ENCODE measurements at places on chromosomes 5 and 9.

DNA sequence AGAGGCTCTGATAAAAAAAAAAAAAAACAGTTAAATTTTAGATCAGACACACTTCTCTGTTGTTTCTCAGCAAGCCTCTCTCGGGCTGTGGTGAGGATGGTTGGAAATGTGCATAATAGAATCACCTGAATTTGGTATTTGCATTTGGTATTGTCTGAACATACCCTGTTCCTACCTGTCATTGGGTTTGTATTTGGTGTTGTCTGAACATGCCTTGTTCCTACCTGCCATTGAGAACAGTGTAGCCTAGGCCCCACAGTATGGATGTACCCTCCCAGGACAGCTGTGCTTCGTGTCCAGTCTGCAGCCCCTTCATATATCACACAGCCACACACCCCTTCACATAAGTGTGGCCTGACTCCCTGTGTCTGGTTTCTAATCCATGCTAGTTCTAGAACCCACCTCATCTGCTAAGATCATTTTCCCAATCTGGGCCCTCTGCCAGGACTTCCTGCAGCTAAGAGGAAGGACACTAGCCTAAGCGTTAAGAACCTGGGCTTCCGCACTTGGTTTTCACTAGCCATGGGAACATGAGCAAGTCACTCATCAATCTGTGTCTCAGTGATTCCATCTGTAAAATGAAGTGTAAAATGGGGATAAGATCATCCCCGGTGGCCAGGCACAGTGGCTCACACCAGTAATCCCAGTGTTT is 49.2 kb downstream of the ITGA2 start:
- DNase-seq, result no peak

GRCh38 chr5:16564248-16564867 is 52.4 kb downstream of the RETREG1 start:
- no peak for DNase-seq

GRCh38 chr5:53779541-53779981 is 219.1 kb downstream of the NDUFS4 start:
- no peak for DNase-seq

DNA sequence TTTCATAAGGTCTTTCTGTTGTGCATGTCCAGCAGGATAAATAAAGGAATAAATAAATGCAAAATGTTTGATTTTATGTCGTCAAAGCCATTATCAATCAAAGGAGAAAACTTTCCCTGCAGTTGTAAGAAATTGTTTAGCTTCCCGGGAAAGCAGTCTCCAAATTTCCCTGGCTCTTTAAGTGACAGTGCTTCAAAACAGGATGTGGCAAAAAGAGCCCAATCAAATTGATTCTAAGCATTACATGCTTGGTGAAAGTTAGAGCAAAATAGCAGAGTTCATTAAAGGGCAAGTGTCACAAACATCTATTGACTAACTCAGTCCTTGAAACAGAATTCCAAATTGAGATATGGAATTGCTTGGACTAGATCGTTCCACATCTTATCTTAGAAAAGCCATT is 704.1 kb downstream of the PRELID2 start:
- no peak for DNase-seq

- no peak for DNase-seq
Observed at GRCh38 chr9:133460405-133461175, 812 bp downstream of the CACFD1 start.

GRCh38 chr5:59328709-59329296 is 564.7 kb downstream of the PDE4D start:
- DNase-seq, result no peak

DNA sequence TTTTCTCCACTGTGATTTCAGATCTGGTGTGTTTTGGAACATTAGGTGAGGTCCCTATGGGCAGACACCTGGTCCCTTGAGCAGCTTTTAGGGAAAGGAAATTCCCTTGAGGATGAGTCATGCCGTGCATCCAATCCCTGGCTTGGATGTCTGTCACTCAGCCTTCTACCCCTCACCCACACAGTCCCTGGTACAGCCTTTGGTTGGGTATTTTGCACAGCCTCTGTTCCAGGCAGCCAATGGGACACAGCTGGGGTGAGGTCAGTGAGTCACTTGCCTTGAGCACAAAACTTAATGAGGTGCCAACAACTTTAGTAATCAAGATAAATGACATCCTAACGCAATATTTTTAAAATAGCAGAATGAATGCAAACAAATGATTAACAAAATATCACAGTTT is 22.7 kb upstream of the SVEP1 start:
- no peak for DNase-seq

DNA sequence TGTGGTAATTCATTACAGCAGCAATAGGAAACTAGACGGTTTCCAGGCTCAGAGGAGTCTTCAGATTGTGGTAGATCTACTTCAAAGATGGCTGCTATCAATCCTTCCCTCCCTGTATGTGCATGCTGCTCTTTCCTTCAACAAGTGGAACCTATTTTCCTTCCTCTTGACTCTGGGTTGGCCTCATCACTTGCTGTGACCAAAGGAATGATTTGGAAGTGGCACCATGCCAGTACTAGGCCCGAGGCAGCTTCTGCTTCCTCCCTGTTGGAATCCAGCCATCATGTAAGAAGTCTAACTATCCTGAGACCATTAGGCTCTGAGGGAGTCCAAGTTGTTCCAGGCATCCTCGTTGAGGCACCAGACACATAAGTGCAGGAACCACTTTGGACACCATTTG is 46.5 kb upstream of the MCTP1 start:
- no peak for DNase-seq

GRCh38 chr5:11564706-11565105 is 339.5 kb downstream of the CTNND2 start:
- DNase-seq, result no peak

- DNase-seq, result no peak
Observed at GRCh38 chr9:115132648-115133047, 14.7 kb upstream of the TNC start.

GRCh38 chr9:128323212-128323730 is 632 bp downstream of the COQ4 start:
- no peak for DNase-seq

DNA sequence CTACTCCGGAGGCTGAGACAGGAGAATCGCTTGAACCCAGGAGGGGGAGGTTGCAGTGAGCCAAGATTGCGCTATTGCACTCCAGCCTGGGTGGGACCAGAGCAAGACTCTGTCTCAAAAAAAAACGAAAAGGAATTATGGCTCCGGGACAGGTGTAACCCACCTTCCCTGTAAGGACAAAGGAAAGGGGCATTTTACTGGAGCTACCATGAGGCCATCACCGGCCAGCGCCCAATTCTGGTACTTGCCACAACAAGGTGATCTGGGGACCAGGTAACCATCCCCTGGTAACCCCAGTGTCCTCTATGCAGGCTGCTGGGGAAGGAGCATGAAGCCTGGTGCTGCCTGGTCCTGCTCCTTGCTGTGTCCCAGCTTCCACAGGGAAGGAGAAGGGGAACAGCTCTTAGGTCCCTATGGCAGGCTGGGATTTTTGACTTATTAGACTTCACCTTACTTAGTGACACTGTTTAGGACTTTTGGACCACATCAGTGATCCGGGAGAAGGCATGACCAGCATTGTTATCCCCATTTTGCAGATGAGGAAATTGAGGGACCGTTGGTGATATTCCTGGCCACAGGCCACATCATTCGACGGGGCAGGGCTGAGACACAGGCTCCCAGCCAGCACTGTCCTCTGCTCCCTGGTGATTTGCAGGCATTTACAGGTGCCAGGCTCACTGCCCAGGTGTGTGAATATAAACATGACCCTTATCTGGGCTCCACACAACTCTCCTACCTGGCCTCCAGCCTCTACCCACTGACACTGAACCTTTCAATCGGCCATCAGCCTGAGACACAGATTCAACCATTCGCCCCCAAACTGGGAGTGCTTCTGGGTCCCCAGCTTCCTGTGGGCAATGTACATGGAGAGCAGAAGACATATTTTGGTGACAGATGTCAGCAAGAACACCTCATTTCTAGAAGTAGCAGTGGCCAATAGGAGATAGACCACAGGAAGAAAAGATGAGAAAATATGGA is 26.5 kb upstream of the ABO start:
- no peak for DNase-seq

DNA sequence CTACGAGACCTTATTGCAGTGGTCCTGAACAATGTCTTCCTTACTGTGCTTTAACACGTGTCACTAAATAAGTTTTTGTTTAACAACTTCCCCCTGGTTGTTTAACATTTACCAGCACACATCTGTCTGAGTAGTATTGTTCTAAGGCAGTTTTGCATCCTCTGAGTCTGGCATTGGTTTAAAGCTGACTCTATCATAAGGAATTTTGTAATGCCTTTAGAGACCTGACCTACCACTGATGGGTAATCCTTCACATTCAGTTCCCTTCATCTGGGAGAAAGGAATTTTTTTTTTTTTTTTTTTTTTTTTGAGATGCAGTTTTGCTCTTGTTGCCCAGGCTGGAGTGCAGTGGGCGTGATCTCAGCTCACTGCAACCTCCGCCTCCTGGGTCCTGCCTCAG is 20.0 kb upstream of the PCAT7 start:
- DNase-seq, result no peak

GRCh38 chr5:32225445-32225844 is 51.3 kb upstream of the GOLPH3 start:
- DNase-seq, result no peak

DNA sequence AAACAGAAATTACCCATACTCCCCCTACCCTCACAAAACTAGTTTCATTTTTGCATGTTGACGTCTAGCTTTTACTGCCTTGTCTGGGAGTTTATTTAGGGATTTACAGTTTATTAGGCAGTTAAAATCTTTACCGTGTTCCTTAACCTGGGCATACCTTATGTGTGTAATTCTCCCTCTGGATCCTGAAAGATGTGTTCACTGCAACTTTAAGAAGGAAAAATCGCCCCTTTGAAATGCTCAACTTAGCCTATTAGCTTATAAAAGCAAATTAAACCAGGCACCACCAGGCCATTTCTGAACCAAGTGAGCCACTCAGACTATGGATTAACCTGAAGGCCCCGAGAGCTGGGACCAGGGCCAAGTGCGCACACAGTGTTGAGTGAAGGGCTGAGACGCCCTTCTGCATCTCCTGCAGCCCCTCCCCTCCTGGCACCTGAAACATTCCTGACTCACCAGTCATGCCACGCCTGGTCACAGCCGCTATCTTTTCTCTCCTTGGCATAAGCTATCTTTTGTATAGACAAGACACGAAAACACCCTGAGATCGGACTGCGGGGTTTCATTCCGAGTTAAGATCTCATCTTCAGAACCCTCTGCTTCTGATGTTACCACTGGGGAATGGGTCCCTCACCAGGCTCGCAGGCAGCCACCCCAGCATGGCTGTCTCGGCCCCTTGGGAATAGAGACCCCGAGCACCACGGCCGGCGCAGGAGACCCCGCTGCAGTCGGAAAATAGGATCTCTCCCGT is 111.9 kb downstream of the ROR2 start:
- DNase-seq, result no peak

- no peak for DNase-seq
Observed at GRCh38 chr9:105114964-105115728, 129.3 kb upstream of the SLC44A1 start.

DNA sequence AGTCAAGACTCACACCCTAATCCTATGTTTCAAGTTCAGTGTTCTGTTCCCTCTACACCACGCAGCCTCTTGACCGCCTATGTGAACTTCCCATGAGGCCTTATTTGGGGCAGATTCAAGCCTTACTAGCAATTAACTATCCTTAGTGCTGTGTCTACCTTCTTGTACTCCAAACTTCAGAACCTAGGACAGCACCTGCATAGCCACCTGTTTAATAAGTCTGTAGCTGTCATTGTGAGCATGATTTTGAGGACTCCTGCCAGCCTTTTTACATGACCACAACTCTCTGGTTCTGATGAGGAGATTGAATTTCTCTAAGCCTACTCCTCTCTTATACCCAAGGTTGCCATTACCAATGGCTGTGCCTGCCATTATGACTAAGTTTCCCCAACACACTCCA is 50.8 kb upstream of the PCSK1 start:
- no peak for DNase-seq

- DNase-seq, result no peak
Observed at GRCh38 chr9:124399968-124400940, 15.0 kb downstream of the PSMB7 start.

DNA sequence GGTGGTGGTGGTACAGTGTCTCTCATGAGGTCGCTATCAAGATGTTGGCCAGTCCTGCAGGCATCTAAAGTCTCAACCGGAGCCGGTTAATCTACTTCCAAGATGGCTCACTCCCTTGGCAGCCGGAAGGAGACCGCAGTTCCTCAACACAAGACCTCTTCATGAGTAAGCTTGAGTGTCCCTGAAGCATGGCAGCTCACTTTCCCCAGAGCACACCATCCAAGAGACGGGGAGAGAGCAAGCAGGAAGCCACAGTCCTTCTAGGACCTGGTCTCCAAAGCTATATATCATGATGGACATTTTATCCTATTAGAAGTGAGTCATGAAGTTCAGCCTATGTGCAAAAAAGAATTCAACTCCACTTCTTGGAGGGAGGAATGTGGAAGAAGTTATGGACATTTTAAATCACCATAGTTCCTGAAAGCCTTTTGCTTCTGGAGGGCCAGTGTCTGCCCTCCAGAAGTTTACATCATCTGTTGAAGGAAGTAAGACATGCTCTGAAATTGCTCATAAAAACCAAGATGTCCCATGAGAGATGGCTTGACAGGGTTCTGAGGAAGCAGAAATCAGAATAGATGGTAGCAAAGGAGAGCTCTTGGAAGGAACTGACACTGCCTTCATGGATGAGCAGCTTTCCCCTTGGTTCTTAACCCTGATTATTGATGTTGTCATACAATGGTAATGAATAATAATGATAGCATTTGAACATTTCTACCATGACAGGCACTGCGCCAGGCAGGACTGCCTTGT is 21.3 kb downstream of the GALNT10 start:
- DNase-seq, result no peak

- DNase-seq, result no peak
Observed at GRCh38 chr5:118980438-118980837, 7.9 kb downstream of the DTWD2 start.

DNA sequence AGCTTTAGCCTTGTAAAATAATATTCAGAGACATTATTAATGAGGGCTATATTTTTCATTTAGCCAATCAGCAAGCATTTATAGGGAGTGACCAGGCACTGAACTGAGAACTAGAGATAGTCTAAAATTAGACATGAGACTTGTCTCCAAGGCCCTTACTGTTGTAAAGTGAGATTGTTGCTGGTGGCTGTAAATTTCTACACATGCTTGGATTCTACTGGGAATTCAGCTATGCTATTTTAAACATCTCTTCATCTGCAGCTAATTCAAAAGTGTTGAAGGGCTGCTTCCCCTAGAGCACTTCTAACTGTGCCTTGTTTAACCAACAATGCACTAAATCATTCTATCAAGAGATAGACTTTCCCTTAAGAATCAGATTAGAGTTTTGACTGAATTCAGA is 67.4 kb downstream of the CHSY3 start:
- DNase-seq, result no peak

- no peak for DNase-seq
Observed at GRCh38 chr9:131714161-131714646, 25.7 kb downstream of the RAPGEF1 start.

DNA sequence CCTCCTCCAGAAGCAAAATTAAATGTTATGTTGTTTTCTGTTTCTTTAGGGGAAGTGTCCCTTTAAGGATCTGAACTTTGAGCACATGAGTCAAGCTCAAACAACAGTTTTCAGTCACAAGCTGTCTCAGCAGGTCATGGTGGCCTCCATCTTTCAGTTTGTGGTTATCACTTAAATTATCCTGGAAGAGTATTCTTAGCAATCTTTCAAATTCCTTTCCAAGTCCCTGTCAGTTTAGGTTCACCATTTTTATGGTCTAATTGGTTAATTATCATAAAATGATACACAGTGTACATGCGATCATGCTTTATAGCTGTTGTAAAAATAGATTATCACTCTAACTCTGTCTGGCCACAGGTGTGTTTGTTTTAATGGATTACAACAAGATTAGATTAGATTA is 43.1 kb upstream of the SELENOP start:
- no peak for DNase-seq

Measured in cortex of kidney (tissue), 1 donor.